Fibroblast of upper back skin (primary cell): ENCODE measurements at places on chromosomes 7 and 10.

- peak; percentile 79 for DNase-seq
Measured at GRCh38 chr7:30750683-30751650, 968 bp upstream of the INMT start.

- DNase-seq = no peak
Measured at GRCh38 chr10:8444630-8445029, 390.1 kb downstream of the GATA3 start.

DNA sequence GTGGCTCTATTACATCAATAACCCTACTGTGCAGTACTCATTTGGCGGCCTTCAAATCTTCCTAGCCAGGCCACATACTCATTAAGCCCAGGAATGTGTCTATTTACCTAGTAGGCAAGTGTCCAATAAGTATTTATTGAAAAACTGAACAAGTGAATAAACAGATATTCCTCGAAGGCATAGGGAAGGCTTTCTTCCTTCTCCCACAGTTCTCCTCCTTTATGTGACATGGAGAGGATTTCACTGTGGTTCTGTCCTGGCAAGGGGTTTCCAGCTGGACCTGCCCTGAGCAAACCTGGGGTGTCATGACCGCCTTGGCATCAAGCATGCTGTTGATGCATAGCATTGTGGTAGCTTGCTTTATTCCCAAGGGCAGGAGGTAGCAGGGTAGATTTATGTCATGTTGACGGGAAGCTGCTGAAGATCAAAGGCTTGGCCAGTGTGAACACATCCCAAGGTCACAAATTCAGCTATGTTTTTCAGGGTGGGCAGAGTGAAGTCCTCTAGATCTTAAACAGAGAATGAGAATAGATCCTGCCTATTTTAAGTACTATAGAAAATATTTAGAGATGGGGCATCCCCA is 195.1 kb downstream of the INHBA start:
- DNase-seq = no peak

- DNase-seq = no peak
Measured at GRCh38 chr10:77144656-77145055, 493.0 kb downstream of the KCNMA1 start.

DNA sequence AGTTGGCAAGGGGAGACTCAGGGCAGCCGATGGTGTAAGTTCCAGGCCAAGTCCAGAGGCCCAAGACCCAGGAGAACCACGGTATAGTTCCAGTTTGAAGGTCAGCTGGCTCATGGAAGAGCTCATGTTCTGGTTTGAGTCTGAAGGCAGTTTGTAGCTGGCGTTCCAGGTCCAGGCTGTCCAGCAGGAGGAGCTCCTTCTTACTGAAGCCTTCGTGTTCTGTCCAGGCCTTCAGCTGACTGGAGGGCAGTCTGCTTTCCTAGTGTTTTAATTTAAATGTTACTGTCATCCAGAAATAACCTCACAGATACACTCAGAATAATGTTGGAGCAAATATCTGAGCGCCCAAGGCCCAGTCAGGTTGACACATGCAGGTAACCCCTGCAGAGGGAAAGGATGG is 4.2 kb downstream of the SUN1 start:
- DNase-seq = peak; percentile 31

GRCh38 chr10:3139216-3139910 is 33.2 kb downstream of the PITRM1 start:
- DNase-seq = no peak

- peak; percentile 27 for DNase-seq
Measured at GRCh38 chr7:43906331-43907010, at the start of gene URGCP. Gene URGCP, minus strand, starts transcription at chr7:43906596. Its CDS starts 21 bp downstream, at chr7:43906575.

DNA sequence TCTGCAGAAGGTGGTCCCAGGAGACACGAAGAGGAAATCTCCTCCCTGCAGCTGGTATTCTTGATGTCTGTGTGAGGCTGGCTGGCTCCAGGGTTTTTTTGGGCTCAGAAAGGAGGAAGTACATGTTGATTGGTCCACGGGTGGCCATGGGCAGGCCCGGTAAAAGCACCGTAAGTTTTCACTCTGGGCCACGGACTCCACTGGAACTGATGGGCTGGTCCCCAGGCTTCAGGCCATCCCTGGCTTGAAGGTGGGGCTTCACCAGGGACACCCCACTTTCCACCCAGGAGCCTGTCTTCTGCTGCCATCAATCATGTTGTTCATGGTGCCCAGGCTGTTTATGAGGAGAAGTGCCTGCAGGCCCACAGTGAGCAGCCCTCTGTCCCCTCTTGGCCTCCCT is 736.8 kb downstream of the PCDH15 start:
- no peak for DNase-seq

DNA sequence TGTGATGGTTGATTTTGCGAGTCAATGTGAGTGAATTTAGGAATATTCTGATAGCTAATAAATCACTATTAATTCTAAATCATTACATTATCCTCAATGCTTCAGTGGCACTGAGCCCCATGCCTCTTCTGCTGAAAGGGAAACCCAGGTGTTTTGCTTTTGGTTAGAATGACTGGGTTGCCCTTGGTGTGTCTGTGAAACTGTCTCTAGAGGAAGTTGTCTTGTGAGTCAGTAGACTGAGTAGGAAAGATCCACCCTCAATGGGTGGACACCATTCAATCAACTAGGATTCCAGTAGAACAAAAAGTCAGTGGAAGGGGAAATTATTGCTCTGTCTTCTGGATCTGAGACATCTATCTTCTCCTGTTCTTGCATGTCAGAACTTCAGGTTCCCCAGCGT is 472.4 kb downstream of the ANKRD7 start:
- DNase-seq = no peak

DNA sequence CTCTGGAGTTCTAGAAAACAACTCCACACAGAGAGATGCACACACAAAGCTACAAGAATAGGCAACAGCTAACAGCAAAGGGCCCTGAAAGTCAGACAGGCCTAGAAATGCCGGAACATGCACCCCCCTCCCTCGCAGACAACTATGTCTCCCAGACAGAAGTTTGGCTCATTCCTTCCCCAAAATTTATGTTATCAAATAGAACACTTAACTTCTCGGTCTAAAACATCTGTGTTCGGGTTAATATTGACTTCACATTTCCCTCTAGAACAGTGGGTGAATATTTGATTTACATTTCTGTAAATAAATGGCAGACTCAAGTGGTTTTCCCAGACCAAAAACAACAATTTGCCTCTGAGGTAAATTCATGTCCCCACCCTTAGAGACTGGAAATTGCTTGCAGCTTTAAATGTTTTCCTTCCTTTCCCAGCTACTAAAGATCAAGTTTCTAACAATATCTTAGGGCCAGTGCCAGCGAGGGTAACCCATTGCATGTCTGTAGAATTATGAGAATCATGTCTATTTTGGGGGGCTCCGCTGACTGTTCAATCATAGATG is 92.5 kb upstream of the INHBA start:
- no peak for DNase-seq

- no peak for DNase-seq
Measured at GRCh38 chr10:37439826-37440225, 314.4 kb downstream of the ANKRD30A start.

- no peak for DNase-seq
Measured at GRCh38 chr10:96584035-96584434, 2.8 kb downstream of the TM9SF3 start.

DNA sequence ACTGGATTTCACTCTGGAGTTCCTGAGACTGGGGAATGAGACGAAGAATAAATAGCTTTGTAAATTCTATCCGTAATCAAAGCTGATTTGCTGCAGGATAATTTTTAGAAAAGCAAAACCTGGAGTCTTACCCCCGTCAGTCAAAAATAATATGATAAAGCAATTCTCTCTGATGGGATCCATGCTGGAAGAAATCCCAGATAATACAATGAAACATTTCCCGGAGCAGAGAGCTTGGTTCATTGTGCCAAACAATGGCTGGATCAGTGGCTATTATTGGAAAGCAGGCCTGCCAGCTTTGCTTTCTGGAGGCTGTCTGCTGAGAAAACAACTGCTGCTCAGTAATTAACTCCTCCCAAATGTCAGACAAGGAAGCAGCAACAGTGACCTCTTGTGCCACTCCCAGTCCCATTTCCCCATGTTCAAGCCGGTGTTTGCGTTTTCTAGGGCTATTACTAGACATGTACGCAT is 609.4 kb upstream of the PCDH15 start:
- DNase-seq = peak; percentile 13

DNA sequence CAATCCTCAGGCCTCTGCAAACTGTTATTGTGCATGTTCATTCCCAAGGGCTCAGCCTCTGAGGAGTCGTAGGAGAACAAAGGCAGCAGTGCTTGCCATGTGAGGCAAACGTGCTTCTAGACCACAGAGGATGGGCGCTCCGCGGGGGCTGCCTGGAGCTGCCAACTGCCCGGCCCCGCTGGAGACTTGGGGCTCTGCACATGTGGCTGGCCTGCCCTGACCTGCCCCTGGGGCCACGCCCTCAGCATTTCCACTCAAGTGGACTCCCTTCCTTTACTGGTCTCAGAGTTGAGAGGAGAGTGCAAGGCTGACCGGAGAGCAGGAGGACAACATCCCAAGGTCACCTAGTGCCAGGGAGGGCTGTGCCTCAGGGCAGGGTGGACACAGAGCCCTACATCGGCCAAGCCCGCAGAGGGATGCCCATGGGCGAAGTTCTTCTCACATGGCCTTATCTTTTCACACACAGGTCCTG is 222.3 kb upstream of the ZNF32 start:
- no peak for DNase-seq

- DNase-seq = no peak
Measured at GRCh38 chr7:17404006-17404405, 105.6 kb downstream of the AHR start.

DNA sequence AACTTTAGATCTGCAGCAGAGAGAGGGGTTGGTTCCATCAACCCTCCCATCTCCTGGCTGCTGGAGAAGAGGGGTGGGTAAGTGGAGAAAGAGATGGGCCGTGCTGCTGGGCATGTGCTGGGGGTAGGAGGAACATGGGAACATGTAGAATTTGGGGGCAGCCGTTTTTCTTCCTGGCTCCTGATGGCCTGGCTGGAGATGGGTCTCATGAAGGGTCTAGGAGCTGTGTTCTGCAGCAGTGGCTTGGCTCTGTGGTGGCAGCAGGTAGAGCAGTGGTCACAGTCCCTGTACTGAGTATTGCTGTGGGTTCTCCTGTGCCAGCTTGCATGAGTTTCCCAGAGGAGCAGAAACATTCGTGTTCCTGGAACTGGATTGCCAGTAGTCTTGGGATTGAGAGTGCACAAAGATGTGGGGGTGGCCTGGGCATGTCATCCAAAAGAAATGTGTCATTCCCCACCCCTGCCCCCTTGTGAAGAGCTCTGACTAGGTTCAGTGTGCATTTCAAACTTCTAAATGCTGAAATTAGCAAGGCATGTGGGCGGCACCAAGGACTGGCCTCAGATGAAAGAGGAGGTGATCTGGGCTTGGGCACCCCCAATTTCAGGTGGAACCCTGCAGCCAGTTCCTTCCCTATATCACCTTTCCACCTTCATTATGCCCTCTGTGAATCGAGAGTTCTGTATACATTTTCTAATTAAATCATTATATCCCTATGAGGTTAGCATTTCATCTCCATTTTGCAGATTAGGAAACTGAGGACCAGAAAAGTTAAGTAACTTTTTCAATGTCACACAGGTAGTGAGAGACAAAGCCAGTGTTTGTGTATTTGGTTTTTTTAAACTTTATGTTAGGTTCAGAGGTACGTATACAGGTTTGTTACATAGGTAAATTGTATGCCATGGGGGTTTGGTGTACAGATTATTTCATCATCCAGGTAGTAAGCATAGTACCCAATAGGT is 2.1 kb downstream of the CHST3 start:
- DNase-seq = peak; percentile 48

DNA sequence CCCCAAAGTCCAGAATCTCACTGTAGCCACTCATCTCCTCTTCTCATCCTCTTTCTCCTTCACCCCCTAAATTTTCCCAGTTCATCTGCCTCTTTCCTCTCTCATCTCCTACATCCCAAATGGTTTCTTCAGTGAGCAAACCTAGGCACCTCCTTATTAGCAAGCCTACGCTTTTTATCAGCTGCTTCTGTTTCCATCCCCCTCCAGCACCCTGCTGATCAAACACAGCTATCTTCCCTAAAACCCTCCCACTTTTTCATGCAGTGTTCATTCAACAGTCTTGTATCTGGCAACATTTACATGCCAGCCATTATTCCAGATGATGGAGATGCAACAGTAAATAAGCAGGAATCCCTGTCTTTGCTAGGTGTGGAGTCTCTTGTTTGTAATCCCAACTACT is 3.3 kb upstream of the ABRAXAS2 start:
- DNase-seq = no peak

- DNase-seq = peak; percentile 75
Measured at GRCh38 chr7:80060218-80060806, 74.3 kb upstream of the GNAI1 start.

DNA sequence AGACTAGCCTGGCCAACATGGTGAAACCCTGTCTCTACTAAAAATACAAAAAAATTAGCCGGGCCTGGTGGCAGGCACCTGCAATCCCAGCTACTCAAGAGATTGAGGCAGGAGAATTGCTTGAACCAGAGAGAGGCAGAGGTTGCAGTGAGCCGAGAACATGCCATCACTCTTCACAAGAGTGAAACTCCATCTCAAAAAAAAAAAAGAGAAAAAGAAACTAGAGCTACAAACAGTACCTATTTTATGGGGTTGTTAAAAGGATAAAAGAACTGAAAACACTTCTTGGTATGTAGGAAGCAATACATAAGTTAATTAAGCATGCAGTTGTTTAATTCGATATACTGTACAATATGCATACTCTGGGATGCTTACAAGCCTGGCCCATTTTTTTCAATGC is 216.9 kb downstream of the SORCS1 start:
- DNase-seq = no peak

DNA sequence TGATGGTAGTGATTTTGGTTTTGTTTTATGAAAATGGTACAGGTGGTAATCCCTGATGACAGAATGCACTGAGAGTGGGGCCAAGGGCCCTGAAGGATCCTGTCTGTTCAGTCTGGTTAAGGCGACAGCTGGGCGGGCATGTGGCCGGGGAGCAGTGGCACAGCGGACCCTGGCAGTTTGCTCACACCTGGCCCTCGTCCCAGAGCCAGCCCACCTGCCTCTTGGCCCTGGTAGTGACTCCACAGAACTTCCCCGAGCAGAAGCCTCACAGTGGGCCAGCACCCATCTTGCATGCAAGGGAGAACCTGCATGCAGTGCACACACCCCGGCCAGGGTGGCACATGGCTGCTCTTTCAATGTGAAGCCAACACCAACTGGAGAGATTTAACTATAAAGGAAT is 82.8 kb downstream of the ALOX5 start:
- DNase-seq = no peak

GRCh38 chr10:63355682-63356081 is 110.1 kb downstream of the JMJD1C start:
- no peak for DNase-seq

- DNase-seq = no peak
Measured at GRCh38 chr7:118352867-118353453, 128.5 kb downstream of the ANKRD7 start.

- DNase-seq = no peak
Measured at GRCh38 chr7:140390034-140390433, 8.3 kb downstream of the SLC37A3 start.

GRCh38 chr10:97612386-97612785 is 20.9 kb downstream of the MORN4 start:
- peak; percentile 50 for DNase-seq
